ENCODE measurements at places on chromosomes 2 and 18.
A peak's percentile ranks its signal among the peaks of the same experiment; 100 is the strongest.

DNA sequence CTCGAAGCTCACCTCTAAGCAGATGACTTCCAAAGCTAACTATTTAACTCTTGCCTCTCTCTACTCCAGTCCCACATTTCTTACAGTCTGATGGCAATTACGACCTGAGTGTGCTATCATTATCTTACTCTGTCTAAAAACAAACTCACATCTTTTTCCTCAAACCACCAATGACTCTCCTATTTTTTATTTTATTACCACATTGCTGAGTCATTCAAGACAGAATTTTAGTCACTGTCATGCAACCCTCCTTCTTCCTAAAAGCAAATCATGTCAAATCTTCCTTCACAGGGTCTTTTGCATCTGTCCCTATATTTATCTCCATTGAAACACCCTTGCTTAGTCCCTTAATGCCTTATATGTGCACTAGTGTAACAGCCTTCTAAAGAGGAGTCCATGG, 34.6 kb upstream of the C2orf15 start:
- no peak for DNase-seq

DNA sequence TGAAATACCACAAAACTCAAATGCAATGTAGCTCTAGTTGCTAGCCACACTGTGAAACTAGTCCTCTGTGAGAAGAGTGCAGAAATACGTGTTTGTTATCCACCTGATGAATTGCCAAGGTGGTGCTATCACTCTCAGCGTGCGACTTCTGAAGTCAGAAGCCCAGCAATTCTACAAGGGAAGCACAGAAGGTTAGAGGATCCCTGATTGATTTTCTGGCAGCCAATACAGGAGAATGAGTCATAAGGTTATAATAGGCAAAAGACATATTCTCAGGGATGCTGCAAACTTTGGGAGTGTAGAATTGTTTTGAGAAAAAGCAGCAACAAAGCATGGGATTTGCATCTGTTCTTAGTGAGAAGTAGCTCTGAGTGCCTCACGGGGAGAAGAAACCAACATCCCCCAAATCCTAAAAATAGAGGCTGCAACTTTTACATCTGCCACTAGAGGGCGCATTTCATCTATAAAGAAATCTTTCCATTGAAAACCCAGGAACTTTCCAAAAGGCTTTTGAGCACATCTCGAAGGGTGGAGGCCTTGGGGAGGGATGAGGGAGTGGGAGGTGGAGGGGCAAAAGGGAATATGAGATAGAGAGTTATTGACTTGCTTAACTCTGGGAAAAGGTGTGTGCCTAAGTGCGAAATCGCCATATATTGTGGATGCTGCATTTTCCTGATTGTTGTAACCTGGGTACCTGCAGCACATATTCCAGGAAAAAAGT, 78.0 kb downstream of the TMEM182 start:
- DNase-seq, result no peak

GRCh38 chr2:73699437-73699836, 37.7 kb downstream of the TPRKB start:
- no peak for DNase-seq

GRCh38 chr2:81467096-81467495, 1162.5 kb upstream of the LRRTM1 start:
- DNase-seq, result no peak

DNA sequence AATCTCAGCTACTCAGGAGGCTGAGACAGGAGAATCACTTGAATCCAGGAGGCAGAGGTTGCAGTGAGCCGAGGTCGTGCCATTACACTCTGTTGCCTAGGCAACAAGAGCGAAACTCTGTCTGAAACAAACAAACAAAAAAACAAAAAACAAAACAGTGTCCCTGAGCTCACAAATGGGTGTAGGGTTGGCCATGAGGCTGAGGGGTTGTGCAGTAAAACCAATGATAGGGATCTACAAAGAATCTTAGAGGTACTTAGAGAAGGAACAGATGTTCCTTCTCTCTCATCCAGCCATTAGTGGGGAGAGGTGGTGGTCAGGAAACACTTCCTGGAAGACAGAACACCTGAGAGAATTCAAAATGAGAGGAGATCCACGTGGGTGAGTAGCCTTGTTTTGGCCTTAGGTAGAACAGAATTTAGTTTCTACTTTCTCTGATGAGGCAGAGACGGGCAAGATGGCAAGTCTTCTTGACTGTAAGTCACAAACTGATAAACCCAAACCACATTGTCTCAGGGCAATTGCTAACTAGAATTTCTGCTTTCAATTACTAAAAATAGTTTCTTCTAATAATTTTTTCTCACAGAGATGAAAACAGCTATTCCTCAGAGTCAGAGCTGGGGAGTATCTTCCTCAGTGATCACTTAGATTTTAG, 61.5 kb upstream of the PPM1B start:
- DNase-seq, result no peak

DNA sequence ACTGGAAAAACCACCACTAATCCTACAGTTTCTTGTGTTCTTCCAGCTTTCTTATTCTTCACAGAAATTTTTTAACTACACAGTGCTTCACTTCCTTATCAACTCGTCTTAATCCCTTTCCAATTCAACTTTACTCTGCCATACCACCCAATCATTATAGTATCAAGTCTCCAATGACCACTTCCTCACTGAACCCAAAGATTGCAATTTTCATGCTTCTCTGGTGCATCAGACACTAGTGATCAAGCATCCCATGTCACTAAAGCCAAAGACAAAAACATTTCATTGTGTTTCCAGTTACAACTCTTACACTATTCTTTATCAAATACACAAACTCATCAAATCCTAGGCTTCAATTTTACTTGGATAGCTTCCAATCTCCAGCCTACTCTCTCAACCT, 9.5 kb downstream of the CHAC2 start:
- DNase-seq, result no peak

- no peak for DNase-seq
Measured at GRCh38 chr2:215137741-215138340, 585 bp downstream of the ABCA12 start.

GRCh38 chr2:85549826-85550225, 10.9 kb downstream of the MAT2A start:
- peak; percentile 81 for DNase-seq

DNA sequence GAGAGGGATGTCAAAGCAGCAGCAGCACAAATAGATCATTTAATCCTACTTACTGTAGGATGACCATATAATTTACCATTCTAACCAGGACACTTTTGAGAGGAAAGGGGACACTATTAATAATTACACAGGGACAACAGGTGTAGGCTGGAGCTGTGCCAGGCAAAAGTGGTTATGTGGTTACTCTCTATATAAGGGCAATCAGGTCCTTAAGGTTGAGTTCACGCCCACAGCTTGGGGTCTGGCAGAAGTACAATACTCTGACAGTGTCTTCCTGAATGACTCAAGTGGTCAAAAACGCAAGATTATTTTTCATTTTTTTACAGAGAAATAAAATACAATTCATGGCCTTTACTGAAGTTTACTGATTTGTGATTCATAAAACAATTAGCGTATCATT, 2.8 kb downstream of the PREPL start:
- DNase-seq, result no peak

- DNase-seq, result no peak
Measured at GRCh38 chr2:85844486-85844885, 44.3 kb downstream of the ST3GAL5 start.

GRCh38 chr2:69789772-69790600, 39.5 kb upstream of the GMCL1 start:
- DNase-seq, result no peak

DNA sequence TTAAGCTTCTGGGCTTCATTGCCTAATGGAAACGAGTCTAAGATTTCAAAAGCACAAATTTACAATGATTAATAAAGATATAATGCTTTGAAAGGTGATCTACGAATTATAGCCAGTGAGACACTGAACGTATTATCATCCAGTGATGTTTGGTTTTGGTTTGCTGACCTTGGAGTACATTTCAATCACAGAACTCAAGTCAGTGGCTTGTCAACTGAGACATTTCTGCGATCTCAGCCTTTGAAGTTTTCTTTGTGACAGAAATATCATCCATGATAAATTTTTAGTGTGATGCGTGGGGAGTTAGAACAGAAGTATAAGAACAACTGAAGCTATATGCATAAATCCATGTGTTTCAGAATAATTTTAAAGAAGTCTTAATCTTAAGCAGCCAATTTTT, 263.8 kb downstream of the TCF4 start:
- no peak for DNase-seq

- no peak for DNase-seq
Measured at GRCh38 chr18:24875286-24875685, 414.8 kb downstream of the HRH4 start.

- DNase-seq, result no peak
Measured at GRCh38 chr18:55420665-55421307, 167.2 kb downstream of the TCF4 start.

DNA sequence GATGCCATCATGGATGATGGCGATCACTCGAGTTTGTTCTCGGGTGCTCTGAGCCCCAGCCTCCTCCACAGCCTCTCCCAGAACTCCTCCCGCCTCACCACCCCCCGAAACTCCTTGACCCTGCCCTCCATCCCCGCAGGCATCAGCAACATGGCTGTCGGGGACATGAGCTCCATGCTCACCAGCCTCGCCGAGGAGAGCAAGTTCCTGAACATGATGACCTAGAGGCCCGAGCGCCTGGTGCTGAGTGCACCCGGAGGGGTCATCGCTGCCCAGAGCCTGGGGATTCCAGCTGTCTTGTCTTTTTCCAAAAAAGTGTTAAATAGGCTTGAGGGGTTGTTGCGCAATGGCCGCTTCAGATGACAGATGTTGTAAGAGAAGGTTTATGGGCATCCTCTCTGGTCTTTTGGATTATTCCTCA, 254.8 kb downstream of the GLI2 start:
- DNase-seq, result no peak

GRCh38 chr2:42359965-42360483, 993 bp downstream of the COX7A2L start:
- no peak for DNase-seq

- DNase-seq, result peak; percentile 28
Measured at GRCh38 chr18:28684746-28685355, 507.9 kb upstream of the CDH2 start.

DNA sequence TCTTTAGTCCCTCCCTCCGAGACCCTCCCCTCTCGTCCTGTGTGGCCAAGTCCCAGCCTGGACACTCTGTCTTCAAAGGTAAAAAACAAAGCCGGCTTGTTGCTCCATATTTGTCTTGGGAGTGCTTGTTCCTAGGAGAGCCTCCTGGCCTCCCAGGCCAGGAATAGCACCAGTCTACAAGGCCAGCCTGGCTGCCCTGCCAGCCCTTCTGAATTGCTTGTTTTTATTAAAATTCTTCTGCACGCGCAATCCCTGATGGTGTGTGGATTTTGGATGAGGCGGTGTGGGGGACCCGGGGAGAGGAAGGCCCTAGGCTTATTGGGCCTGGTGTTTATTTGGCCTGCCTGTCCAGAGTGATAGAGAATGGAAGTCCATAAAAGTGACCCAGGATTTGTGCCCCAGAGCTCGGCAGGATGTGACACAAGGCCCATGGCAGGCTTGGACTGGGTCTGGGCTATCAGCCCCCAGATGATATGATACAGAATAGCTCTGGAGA, 297.3 kb downstream of the CYP26B1 start:
- no peak for DNase-seq

DNA sequence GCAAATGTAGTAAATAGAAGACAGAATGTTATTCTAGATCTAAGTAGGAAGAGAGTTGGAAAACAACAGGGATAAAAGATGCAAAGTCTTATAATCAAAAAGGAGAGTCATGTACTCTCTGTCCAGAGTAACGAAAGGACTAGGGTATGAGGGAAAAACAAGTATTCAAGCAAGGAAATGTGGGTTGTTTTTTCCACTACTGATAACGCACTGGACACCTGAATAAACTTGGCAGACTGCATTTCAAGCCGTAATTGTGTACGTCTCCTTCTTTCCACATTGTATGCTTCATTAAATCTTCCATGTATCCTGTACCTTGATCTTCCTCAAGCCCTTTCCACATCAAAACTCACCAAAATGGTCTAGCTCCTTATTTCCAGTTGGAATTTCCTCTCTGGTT, 420.6 kb downstream of the ZEB2 start:
- DNase-seq, result no peak

- no peak for DNase-seq
Measured at GRCh38 chr2:239225371-239225851, 175.4 kb downstream of the HDAC4 start.

DNA sequence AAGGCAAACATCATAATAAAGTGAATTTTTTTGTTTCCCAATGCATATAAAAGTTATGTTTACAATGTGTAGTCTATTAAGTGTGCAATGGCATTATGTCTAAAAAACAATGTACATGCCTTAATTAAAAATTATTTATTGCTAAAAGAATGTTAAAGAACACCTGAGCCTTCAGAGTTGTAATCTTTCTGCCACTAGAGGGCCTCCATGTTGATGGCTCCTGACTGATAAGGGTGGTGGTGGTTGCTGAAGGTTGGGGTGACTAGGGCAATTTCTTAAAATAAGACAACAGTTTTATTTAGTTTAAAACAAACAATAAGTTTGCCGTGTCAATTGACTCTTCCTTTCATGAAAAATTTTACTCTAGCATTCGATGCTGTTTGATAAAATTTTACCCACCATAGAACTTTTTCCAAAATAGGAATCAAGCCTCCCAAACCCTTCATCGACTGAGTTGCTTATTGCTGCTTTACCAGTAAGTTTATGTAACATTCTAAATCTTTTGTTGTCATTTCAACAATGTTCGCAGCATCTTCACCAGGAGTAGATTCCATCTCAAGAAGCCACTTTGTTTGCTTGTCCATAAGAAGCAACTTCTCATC, 32.3 kb downstream of the MAP3K2 start:
- no peak for DNase-seq

GRCh38 chr2:219748671-219749570, 121.5 kb downstream of the SLC4A3 start:
- DNase-seq, result no peak

DNA sequence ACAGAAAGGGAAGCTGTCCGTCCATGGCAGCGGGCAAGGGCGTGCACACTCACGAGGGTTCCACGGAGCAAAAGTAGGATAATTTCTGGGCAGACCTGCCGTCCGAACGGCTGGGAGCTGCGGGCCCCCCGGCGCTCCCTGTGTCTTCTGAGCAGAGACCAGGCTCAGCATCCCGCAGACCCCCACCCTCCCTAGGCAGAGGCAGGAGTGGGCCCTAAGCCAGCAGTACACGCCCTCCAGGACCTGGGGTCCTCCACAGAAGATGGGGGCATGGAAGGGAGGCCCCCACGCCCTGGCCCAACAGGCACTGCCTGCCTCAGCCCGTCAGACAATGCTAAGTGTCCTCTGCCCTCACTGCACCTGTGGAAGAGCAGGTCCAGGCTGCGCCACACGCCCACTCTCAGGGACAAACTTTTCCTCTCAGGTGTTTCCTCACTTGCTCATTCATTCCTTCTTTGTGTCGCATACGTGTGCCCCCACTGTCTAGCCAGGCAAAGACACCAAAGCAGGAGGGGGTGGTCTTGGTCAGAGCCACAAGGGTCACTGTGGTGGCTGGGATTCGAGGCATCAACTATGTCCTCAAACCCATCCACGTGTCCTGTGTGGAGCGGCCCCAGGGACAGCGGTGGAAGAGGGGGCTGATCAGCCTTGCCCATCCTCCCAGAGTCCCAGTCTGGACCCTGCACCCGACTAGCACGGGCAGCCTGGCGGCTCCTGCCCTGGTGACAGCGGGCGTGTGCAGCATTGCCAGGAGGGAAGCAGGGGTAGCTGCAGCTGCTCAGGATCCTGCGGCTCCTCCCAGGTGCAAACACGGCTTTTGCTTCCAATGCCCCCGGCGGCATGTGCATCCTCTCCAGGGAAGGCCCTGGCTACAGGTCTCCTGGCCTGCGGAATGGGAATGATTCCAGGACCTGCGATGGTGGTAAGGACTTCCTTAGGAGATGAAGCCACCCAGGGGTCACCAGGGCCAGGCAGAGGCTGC, 2.4 kb upstream of the GPC1 start:
- DNase-seq, result no peak
